ENCODE measurements at places on chromosomes 2 and 18.

GRCh38 chr2:26764078-26764887 is at the start of gene SLC35F6:
Gene SLC35F6 (plus strand): TSS chr2:26764284. CDS start chr2:26764350, 66 bp downstream.
- DNase-seq, result peak; percentile 70

GRCh38 chr2:101064868-101065549 is 62.9 kb downstream of the RPL31 start:
- no peak for DNase-seq

DNA sequence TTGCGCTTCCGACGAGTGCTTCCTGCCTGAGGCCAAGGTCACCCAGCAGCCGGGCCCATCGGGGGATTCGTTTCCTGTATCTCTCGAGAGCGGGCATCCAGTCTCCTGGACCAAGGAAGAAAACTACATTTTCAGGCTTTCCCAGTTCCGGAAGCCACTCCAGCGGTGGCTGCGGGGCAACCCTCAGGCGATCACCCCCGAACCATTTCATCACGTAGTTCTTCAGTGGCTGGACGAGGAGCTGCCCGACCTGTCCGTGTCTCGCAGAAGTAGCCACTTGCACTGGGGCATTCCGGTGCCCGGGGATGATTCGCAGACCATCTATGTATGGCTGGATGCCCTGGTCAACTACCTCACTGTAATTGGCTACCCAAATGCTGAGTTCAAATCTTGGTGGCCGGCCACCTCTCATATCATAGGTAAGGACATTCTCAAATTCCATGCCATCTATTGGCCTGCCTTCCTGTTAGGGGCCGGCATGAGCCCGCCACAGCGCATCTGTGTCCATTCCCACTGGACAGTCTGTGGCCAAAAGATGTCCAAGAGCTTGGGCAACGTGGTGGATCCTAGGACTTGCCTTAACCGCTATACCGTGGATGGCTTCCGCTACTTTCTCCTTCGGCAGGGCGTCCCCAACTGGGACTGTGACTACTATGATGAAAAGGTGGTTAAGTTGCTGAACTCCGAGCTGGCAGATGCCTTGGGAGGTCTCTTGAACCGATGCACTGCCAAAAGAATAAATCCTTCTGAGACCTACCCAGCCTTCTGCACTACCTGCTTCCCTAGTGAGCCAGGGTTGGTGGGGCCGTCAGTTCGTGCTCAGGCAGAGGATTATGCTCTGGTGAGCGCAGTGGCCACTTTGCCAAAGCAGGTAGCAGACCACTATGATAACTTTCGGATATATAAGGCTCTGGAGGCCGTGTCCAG is 1.0 kb downstream of the MARS2 start:
- DNase-seq, result no peak

- DNase-seq, result no peak
These were observed 1443.9 kb downstream of the SUCLG1 start for GRCh38 chr2:83015035-83015715.

DNA sequence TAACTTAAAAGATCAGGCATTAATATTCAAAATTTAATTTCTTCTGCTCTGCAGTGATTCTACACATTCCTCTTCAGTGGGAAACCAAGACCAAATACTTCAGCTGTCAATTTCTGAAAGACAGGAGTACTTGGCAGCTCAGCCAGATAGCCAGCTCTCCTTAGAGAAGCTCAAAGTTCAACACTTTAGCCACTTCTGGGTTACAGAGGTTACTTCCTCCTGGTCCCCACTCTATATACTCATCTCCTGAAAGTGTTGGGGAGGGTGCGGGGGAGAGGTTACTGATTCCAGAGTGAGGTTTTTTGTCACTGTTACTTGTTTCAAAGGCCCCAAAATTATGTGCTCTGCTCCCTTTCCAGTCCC is 4.1 kb downstream of the CYTIP start:
- no peak for DNase-seq

- DNase-seq, result no peak
These were observed 5.4 kb downstream of the RAB11FIP5 start for GRCh38 chr2:73107211-73107926.

DNA sequence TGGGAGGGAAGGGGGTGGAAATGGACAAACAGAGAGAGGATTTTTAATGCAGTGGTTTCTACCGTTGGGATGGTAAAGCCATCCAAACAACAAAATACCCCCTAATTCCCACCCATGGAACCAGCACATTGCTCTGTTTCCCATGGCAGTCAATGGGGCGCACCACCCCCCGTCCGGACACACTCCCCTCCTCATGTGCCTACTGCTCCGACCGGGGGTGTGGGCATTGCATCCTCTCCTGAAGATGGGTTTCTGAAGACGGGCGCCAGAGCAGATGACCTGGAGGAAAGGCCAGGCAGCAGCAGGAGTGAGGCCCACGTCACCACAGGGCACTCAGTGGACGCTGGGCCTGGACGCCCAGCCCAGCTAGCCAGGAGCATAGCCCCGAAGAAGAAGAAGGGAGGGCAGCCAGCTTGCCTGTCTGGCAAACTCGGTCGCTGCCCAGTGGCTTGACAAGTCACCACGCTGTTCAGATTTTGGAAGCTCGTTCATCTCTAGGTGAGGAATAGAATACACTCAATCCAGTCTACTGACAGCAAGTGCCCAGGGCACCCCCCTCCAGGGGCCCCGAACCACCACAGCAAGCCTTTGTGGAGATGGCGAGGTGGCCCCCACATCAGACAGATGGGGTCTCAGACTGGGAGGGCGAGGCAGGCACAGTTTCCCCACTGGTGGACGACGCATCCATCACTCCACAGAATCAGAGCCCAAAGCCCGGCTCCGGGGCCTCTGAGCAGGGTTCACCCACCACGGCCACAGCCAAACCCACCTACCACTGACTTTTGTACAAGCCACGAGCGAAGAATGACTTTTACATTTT is 296.2 kb upstream of the SALL3 start:
- DNase-seq, result no peak

DNA sequence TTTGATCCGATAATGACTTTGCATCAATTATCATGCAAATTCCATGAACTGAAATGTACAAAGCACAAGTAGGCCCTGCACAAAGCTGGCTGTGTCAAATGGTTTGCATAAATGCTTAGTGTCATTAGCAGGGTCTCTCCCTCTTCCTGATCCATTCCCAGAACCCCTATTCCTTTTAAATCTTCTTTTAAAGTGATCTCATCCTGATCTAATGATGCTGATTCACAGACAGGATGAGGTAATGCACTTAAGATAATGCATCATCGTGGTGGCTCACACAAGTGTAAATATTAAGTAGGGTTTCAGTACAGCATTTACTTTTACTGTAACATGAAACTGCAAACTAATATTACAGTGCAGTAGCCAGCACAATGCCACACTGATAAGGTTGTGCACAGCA is 304.8 kb upstream of the SOX11 start:
- DNase-seq, result no peak

GRCh38 chr2:16407358-16407757 is 258.3 kb downstream of the CYRIA start:
- DNase-seq, result no peak

- DNase-seq, result no peak
These were observed 35.8 kb upstream of the ZNF804A start for GRCh38 chr2:184562532-184562931.

DNA sequence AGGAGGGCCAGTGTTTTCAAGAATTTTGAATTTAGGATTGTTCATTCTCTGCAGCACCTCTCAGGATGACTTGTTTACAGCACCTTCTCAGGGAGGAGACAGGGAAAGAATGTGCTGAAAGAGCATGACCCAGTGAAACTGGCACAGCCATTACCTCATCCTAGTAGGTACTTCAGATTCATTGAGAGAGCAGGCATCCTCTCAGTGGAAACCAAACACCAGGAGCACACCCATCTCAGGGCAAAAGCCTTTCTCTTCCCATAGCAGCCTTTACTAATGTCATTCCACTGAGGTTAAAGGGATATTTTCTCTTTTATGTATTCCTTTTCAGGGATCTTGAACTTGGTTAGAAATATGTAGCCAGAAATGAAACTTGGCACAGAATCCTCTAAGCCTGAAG is 2.6 kb downstream of the MAP2 start:
- no peak for DNase-seq

DNA sequence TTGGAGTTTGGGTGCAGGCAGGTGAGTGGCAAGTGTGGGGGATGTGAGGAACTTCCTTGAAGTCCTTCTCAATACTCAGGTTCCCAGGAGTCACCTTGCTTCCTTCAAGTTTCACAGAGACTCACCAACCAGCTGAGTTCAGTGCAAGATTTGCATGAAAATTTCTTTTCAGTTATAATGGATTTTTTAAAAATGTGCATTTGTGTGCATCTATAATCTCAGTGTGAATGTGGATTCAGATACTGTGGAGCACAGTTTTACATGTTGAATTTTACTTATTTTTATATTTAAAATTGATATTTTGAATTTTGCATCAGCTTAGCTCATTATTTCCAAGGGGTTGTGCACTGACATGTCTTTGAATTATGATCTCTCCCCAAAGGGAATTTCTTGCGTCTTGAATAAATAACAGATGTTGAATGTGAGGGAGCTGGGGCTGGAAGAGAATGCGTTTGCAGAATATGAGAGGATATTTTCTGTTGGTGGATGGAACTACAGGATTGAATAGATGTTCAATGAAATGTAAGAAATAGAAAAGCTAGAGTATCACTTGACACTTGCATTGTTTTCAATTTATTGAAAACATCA is 184.3 kb downstream of the RPRM start:
- DNase-seq, result no peak

DNA sequence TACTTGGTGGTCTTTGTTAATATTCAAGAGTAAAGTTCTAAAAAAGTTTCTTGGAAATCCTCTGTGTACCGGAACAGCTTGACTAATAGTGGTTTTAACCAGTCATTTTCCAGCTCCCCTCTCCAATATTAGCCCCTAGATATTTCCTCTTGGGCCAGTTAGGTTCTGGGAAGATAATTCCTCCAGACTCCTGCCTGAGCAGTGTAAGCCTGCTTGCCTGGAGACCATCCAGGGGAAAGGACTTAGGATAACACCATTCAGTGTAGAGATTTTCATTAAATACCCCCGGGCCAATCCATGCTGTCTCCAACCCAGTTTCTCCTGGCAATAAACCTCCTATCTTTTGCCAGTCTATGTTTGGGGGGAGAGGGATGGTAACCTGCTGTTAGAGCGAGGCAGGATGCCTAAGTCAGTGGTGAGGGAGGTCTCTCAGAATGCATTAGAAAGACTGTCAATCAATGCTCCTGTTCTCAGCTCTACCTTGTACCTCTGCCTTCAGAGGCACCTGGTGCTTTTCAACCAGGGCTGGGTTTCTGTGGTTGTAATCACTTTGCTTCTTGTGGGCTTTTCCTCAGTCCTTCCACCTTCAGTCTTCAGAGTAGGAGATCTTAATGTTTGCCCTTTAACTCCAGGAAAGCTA is 186.4 kb downstream of the RNF152 start:
- no peak for DNase-seq

DNA sequence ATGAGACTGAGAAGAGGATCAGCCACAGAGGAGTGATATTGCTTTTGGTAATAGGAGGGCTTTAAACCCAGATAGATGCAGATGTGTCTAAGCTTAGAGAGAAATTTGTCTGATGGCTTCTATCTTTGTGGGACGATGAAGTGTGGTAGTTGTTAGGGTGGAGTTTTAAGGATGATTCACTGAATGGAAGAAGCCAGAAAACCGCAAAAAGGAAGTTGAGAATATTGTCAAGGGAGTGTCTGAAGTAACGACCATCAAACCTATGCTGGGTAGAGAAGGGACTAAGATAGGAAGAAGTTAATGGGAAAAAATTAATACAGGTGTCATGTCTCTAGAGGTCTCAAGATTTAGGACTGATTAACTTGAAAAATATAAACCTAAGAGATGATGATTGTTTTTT is 195.6 kb upstream of the MC4R start:
- no peak for DNase-seq

GRCh38 chr18:5571666-5572065 is 27.9 kb upstream of the EPB41L3 start:
- DNase-seq, result no peak

- DNase-seq, result no peak
These were observed 229.3 kb upstream of the PXDN start for GRCh38 chr2:1973636-1974035.

GRCh38 chr2:9975328-9975727 is 23.8 kb downstream of the GRHL1 start:
- no peak for DNase-seq

- no peak for DNase-seq
These were observed 312.4 kb upstream of the TCF4 start for GRCh38 chr18:55900380-55900779.

- DNase-seq, result no peak
These were observed 359.5 kb upstream of the ETAA1 start for GRCh38 chr2:67037655-67038054.

DNA sequence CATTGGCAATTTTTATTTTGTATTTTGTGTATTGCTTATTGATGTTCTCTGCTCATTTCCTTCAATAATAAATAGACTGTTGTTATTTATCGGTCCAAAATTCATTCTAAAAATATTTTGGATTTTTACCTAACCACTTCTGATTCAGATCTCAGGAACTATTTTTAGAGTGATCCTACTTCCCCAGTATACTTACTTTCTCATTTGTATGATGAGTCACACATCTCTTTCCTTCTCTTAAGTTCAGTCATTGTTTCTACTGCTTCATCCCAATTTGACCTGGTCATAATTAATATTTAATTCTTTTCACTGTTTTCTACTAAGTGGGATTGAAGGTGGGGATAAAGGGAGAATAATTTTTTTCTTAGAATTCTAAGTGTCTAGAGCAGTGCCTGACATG is 75.1 kb downstream of the AGPS start:
- no peak for DNase-seq

DNA sequence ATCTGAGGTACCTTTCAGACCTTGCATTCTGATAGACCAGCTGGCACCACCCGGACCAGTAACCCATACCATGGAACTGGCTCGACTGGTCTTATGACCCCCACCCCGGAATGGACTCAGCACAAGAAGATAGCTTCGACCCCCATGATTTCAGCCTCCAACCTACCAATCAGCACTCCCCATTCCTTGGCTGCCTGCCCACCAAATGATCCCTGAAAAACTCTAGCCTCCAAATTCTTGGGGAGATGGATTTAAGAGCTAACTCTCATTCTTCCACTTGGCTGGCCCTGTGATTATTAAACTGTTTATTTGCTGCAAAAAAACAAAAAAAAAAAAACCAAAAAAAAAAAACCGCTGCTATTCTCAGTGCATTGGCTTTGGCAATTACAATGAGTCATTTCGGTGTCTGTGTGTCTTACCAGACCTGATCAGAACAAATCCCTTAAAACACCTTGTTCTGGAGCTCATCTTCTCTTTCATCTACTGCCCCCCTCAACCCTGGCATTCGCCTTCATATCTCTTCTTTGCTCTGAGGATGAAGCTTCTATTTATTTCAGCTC is 60.1 kb upstream of the KIF5C start:
- no peak for DNase-seq

- no peak for DNase-seq
These were observed 131.3 kb upstream of the GPC1 start for GRCh38 chr2:240303896-240304745.

DNA sequence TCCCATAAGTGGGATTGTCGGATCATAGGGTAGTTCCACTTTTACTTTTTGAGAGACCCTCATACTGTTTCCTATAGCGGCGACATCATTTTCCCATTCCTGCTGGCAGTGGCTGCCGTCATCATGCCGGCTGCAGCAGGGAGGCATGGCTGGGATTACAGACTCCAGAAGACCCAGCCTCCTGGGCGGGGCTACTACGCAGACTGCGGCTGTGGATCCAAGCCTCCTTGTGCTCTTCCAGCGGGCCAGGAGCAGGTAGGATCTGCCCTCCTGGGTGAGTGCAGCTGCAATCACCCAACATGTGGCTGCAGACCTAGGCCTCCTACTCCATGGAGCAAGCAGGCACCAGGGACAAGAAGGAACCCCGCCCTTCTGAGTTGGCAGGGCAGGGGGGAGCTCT is 359.2 kb downstream of the GALR1 start:
- no peak for DNase-seq

All from stimulated activated CD8-positive, alpha-beta memory T cell treated with anti-CD3 and anti-CD28 coated beads, Interleukin-7, amount 100 ng/mL, for 1 hour (primary cell).